Right ventricle myocardium inferior (tissue), 1 donor: ENCODE measurements at places on chromosomes 7 and 10. TPM values are rescaled to one million over a fixed set of nuclear protein-coding genes. Genes with fewer than 3 reads are reported as not detected.

GRCh38 chr7:77791336-77791735, 6.9 kb downstream of the TMEM60 start:
- no peak for DNase-seq

GRCh38 chr7:159036916-159037605, 107.6 kb downstream of the VIPR2 start:
- DNase-seq: no peak

- DNase-seq: peak; percentile 98
Observed at GRCh38 chr10:6144406-6145165, 55.8 kb downstream of the RBM17 start.

- no peak for DNase-seq
Observed at GRCh38 chr10:14311206-14311957, 19.3 kb downstream of the FRMD4A start.

- peak; percentile 97 for DNase-seq
Observed at GRCh38 chr7:2403014-2403717, at the start of gene CHST12. Gene CHST12 (plus strand): TSS chr7:2403611. CDS start chr7:2432640, 29,029 bp downstream.

DNA sequence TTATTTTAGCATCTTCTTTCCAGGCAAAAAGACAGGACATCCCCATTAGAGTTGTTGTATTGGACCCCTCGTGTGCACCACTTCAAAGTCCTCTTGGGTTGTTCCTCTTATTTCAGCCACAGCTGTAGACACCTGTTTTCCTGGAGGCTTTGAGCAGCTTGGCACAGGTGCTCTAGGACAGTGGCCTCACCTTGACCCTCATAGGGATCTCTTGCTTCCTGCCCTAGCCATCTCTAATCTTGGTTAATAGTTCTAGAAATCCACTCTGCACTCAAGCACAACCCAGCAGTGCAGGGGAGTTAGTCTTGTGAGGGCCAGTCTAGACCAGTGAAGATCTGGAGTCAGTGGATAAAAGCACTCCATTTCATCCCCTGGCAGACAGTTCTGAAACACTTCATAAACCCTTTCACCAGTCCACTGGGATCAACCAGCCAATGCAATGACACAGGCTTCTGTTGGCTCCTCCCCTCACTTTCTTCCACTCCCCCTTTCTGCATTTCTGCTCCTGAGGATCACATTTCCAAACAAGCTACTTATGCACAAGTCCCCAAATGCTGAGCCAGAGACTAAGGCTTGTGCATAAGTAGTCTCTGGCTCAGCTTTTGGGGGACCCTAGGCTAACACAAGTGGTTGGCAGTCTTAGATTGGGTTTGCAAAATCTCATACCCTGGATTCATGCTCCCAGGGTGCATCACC, 131.5 kb upstream of the LAMB4 start:
- no peak for DNase-seq

DNA sequence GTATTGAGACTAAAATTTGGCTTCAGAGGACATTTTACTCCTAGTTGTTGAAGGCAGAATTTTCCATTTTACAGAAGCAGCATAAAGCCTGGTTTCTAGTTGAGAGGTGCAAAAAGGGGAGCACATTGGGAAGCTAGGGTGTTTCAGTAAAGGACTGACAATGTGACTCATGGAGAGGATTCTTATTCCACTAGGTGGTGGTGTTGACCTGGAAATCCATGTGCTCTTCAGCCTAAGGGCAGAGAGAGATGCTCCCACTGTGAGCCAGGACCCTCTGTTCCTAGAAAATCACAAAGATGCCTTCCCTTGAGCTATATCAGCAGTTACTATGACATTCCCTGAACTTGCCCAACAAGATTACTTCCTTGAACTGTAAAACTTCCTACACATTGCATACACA, 687.8 kb downstream of the IPMK start:
- DNase-seq: no peak

GRCh38 chr7:16915405-16915804, 33.6 kb upstream of the AGR3 start:
- DNase-seq: no peak

DNA sequence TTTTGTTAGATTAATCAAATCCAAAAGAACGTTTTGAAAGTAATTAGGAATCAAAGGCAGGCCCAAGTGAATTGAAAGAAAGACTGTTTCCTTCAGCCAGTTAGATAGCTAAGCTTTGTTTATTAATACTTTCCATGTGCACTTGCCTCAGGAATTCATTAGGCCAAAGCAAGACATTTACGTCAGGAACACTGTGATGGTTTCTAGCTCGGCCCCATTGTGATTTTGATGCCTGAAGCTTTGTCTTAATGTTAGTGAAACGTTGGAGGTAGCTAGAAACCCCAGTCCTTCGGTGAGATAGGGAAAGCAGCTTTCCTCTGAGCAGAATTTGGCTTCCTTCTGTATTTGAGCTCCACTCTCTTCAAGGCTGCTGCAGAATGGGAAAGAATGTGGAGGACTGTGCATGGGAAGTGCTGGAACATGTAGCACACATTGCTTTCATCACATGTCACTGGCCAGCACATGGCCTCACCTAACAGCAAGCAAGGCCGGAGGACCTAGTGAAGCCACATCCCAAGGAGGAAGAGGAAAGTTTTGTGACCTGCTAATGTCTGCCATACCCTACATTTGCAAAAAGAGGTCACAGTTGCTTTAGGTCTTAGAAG, 64.1 kb downstream of the PCGF5 start:
- DNase-seq: no peak

DNA sequence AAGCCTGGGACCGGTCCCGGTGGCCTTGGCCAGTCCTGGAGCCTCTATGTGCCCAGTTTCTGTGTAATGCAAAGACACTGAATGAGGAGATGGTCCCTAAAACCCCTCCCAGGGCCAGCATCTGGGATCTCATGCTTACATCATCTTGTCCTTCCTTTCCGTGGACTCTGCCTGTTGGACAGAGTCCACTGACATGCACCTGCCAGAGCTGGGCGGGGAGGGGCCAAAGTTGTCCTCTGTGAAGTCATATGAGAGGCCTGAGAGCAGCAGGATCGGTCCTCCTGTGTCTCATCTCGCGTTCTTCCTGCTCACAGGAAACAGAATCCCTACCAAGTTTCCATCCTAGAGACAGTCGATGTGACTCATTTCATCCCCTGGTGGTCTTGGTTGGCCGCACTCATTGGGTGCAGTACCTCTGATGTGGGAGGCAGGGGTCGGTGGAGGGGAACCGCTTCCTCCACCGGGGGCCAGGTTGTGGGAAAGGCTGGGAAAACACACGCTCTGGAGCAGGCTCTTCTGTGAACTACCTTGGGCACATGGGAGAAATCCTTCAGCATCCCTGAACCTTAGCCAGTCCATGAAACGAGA, 389.6 kb upstream of the PODXL start:
- DNase-seq: no peak

DNA sequence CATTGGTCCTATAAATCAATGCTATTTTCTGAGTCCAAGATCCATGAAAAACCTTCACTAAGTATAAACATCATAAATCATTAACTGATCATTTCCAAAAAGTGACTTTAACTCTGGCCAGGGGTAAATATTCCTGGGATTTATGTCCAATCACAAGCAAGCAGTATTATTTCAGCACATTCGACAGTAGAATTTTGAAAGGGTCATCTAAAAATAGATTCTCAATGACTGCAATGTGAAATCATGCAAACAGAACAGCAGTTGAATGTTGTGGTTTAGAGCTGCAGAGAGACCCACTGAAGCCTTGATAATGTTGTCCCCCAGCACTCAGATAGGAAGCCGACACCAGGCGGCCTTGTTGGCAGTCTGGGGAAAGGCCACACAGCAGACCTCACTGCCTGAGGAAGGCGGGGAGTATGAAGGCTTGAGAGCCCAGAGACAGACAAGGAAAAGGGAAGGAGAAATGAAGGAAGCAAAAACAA, 38.1 kb downstream of the FAM107B start:
- DNase-seq: no peak

- DNase-seq: peak; percentile 72
Observed at GRCh38 chr10:34739915-34740314, 75.2 kb downstream of the PARD3 start.

GRCh38 chr7:98283127-98283886, 1.8 kb downstream of the BRI3 start:
- no peak for DNase-seq

DNA sequence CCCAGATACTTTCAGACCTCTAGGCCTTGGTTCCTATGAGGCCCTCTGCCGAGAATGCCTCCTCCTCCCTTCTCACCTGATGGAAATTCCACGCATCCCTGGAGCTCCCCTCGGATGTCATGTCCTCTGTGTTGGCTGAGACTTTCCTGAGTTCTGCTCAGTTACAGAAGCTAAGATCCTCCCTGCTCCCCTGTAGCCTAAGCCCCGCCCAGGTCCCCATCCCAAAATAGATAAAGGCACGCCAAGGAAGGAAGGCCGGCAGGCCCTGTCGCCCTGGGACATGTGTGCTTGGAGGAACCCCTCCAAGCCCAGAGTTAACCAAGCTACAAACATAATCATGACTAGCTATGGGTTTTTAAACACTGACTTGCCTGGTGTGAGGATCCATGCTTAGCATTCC, 123.5 kb downstream of the SORBS1 start:
- DNase-seq: no peak

DNA sequence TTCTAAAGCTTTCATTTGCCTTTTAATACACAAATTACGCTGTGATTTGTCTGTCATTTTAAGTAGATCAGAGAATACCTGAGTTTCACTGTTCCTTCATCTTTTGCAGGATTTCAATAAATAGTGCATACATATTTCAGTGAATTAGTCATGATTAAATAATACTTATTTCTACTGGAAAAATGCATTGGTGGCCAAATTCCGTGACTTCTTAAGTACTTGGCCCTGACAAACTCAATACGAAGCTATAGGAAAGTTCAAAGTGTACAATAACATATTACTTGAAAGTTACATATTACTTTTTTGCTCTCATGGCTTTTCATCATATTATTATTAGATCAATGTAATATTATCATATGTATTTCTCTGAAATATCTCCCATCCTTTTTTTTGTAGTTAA, 16.1 kb upstream of the PLXDC2 start:
- no peak for DNase-seq

DNA sequence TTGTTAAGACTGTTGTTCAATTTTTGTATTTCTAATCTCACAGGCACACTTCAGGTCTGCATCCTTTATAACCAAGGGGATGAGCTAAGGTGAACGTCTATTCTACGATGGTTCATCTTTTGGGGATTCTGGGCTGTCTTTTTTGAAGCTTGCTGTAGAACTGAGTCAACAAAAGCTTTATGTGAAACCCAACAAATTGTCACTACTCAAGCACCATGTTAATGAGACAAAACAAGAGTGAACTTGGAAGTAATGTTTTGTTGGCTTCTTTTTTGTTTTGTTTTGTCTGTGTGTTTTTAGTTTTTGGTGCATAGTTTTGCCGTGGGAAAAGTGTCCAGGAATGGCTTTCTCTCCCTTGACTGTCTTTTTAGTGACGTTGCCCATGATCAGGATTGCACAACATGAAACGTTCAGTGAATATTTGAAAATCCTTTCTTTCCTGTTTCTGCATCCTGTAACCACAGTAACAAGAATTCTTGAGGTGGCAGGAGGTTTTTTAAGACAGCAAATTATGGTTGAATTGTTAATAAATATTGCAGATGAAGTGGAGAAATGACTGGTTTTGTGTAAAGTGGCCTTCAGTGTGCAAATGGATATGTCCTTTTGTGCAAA, 65.6 kb downstream of the WIPF3 start:
- DNase-seq: no peak

The SEM1 gene
- total RNA-seq: 44.8 TPM

DNA sequence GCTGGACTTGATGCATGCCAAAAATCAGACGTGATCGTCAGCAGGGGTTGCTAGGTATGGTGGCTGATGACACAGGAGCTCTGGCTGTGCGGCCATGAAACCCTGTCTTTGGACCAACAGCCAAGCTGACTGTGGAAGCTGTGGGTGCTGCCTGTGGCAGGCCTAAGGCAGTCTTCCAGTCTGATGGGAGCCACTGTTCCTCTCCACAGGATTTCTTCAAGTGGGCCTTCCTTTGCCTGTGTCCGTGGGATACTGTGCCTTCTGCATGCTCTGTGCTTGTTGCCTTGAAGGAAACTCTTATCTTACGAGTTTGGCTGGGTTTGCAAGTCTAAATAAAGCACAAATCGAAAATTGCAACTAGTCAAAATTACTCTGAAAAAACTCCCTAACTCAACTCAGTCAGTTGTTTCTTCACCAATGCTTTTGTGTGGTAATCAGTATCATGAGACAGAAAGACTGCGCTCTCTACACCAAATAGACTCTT, 101.9 kb upstream of the PDLIM1 start:
- DNase-seq: no peak

The CREB5 gene
- total RNA-seq: 4.8 TPM

DNA sequence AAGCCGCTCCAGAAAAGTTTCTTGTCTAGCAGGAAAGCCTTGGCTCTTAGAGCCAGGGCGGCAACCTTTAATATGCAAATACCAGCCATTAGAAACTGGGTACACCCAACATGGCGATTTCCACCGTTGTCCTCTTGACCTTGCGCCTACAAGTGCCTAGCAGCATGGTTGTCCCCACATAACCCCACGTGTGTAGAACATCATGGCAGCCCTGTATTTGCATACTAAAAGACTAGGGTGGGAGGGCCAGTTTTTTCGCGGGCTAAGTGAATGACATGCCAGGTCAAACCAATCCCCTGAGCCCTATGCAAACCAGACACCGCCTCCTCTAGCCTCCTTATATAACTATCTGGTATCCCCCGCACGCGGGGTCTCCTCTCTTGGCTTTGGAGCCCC, 58.4 kb upstream of the FZD8 start:
- no peak for DNase-seq

The CYP2C19 gene
- total RNA-seq: not detected

DNA sequence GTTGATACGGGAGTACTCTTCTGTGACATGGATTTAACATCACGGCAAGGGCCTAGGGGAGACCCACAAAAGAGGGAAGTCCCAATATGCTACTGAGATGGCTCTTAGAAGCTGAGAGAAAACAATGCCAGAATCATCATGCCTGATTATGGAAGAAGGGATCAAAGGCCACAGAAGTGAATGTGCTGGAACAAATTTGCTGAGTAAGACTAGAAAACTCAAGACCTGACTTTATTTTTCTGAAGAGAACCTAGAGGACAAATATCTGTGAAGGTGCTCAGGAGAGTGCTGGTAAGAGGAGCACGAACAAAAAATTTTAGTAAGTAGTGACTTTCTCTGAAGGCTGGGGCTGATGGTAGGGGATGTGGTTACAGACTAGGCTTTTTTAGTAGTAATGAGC, 277.0 kb downstream of the ZEB1 start:
- no peak for DNase-seq

- DNase-seq: no peak
Observed at GRCh38 chr7:134476044-134476443, 17.1 kb upstream of the AKR1B1 start.
